ENCODE measurements at places on chromosomes 13 and 19. TPM values are rescaled to one million over a fixed set of nuclear protein-coding genes. Genes with fewer than 3 reads are reported as not detected.

The SLITRK1 gene
- total RNA-seq: 0.57 TPM

The CATSPERD gene
- total RNA-seq: not detected

The SRRM5 gene
- 0.62 TPM for total RNA-seq

The ZSCAN1 gene
- total RNA-seq: 1.4 TPM

The SHISA2 gene
- total RNA-seq: 2.2 TPM

All from A673 (cell line).